ENCODE measurements at places on chromosomes 6 and 20. TPM values are rescaled to one million over a fixed set of nuclear protein-coding genes. Genes with fewer than 3 reads are reported as not detected.

Gene FAM217A
- total RNA-seq, result not detected

Gene ADGRF1
- 8.9 TPM for total RNA-seq

Gene RGL2
- 40.4 TPM for total RNA-seq

Gene HUS1B
- total RNA-seq, result 1.9 TPM

Gene SLC12A5
- total RNA-seq, result not detected

Gene POFUT1
- 42.7 TPM for total RNA-seq

Gene COL12A1
- 34.9 TPM for total RNA-seq

Gene TSHZ2
- 1.0 TPM for total RNA-seq

Gene NRM
- total RNA-seq, result 0.34 TPM

Gene SSTR4
- total RNA-seq, result not detected

Gene PPIL6
- total RNA-seq, result 21.2 TPM

Gene LSM14B
- 54.5 TPM for total RNA-seq

Gene TRIM10
- total RNA-seq, result not detected

Gene LY86
- not detected for total RNA-seq

Gene OPRM1
- total RNA-seq, result not detected

Gene ESR1
- total RNA-seq, result under 0.01 TPM

Gene SDCBP2
- total RNA-seq, result 65.3 TPM

Gene JPH2
- total RNA-seq, result 0.68 TPM

Gene GTPBP2
- 135 TPM for total RNA-seq

Gene CLPSL1
- not detected for total RNA-seq

Gene ATP6V1G2
- 0.34 TPM for total RNA-seq

Gene MTHFD1L
- 73.8 TPM for total RNA-seq

Gene NKX2-2
- not detected for total RNA-seq

Gene NOX3
- not detected for total RNA-seq

Gene GSTA2
- not detected for total RNA-seq

Gene POM121L2
- not detected for total RNA-seq

Gene TGM2
- total RNA-seq, result 0.68 TPM

Gene ARMC12
- total RNA-seq, result 1.0 TPM

Gene RFX6
- total RNA-seq, result not detected

Gene ALDH5A1
- 0.68 TPM for total RNA-seq

Gene NKX2-4
- not detected for total RNA-seq

Gene CLVS2
- not detected for total RNA-seq

Gene ZNFX1
- 53.4 TPM for total RNA-seq

Gene KIAA0408
- total RNA-seq, result not detected

Gene BHLHE23
- total RNA-seq, result not detected

Gene IMPG1
- total RNA-seq, result not detected

Measured in nasal cavity respiratory epithelium epithelial cell of viscerocranial mucosa (primary cell).